ENCODE measurements at places on chromosomes 6 and 20.
A peak's percentile ranks its signal among the peaks of the same experiment; 100 is the strongest.

DNA sequence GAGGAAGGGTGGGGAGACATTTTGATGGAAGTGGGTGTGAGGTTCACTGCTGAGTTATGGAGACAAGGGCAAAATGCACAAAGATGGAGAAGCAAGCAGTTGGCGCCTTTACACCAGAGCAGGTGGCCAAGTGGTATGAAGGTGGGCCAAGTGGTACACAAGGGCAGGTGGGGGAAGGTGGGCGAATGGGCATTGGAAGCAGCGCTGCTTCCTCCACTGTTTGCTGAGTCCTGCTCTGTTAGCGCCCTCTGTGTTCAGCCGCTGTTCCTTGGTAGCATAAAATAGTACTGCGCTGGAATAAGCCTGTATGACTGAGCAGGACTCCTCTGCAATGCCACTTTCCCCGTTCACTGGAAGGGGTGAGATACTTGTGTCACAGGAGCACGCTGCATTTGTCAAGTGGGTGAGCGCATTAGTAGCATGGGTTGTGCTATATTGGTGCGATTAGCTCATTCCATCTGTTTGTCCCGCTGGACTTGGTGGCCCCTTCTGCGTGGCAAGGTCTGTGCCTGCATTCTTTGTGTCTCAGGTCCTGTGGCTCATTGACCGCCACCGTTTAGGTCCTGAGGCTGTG lies 116.4 kb downstream of the TOX2 start:
- DNase-seq = no peak

GRCh38 chr6:106860940-106861339 lies 113.6 kb downstream of the CD24 start:
- no peak for DNase-seq

DNA sequence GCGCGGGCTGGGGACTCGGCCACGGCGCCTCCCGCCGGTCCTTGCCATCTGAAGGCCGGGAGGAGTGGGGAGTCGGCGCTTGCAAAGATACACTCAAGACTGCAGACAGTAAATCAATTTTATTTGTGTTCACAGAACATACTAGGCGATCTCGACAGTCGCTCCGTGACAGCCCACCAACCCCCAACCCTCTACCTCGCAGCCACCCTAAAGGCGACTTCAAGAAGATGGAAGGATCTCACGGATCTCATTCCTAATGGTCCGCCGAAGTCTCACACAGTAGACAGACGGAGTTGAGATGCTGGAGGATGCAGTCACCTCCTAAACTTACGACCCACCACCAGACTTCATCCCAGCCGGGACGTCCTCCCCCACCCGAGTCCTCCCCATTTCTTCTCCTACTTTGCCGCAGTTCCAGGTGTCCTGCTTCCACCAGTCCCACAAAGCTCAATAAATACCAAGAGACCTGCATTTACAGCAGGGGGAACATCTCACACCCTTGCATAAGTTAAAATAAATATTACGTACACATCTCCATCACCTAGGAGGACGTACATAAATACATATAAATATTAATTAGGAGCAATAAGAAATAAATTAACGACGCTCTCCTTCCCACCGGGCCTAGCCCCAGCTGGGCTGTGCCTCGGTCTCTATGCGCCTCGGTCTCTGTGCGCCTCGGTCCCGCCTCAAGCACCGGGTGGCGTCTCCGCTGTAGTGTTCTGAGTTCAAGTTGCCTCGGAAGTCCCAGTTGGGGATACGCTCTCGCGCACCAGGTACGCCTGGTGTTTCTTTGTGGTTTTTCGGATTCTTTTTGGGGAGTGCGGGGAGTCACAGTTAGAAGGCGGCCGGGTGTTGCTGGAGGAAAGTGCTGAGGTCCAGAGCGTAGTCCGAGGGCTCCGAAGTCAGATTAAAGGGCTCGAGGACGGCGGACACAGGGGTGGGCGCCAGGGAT lies 889 bp upstream of the FLOT1 start:
- DNase-seq = no peak

DNA sequence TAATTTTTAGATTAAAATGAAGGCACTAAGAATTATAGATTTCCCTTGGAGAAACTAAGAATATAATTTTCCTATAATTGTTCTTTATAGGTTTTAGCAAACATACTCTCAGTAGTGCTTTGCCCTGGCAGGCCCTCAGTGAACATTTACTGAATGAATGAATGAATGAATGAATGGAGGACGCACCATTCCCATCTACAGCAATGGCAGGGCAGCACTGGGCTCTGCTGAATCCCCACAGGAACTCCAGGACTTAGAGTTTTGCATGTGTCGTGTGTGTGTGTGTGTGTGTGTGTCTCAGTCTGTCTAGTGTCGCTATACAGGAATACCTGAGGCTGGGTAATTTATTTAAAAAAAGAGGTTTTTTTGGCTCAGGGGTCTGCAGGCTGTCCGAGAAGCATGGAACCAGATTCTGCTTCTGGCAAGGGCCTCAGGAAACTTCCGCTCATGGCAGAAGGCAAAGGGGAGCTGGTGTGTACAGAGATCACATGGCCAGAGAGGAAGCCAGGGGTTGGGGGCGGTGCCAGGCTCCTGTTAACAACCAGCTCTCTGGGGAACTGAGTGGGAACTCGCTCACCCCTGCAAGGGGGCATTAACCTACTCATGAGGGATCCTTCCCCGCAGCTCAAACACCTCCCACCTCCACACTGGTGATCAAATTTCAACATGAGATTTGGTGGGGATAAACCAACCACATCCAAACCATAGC lies 20.1 kb downstream of the RNASET2 start:
- no peak for DNase-seq

DNA sequence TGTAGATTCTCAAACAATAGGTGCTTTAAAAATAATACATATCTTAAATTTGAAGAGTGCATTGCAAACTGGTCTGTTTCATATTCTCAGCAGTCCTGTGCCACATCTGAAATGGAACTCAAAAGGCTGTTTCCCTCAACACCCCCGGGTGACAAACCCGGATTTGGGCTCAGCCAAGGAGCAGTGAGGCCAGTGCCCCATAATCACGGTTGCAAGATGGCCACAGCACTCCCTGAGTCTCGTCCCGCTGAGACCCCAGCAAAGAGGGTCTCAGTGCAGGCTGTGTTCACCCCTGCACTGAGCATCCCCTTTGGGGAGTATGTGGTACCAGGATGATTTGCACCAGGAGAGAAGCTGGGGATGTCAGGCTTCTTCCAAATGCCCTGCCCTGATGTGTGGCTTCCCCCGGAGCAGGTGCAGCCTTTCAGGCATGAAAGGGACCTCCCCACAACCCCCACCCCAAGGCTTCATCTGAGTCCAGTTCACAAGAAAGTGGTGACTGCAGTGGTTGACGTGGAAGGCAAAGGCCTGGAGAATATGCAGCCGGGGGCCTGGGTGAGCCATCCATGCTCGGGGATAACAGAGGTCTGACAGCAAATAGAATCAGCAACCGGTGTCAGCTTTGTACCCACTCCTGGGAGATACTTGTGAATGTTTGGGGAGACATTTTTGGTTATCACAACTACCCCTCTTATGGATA lies 202.9 kb downstream of the SYNDIG1 start:
- no peak for DNase-seq

- no peak for DNase-seq
Measured at GRCh38 chr6:167835260-167835659, 8.5 kb downstream of the AFDN start.

DNA sequence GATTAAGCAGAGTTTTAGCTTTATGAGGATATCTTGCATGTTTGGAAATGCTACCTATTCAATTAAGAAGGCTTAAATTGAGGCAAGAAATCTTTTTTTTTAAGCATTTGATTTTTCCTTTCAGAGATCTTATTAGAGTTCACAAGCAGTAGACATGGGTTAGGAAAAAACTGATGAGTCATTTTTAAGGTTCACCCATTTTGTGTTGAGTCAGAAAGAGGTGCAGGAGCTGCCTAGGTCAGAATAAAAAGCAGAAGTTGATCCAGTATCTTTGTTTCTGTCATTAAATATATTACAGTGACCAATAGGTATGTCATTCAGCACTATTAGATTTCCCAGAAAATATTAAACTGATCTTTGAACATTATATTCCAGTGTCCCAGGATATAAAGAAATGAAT lies 306.8 kb downstream of the LMBRD1 start:
- no peak for DNase-seq

DNA sequence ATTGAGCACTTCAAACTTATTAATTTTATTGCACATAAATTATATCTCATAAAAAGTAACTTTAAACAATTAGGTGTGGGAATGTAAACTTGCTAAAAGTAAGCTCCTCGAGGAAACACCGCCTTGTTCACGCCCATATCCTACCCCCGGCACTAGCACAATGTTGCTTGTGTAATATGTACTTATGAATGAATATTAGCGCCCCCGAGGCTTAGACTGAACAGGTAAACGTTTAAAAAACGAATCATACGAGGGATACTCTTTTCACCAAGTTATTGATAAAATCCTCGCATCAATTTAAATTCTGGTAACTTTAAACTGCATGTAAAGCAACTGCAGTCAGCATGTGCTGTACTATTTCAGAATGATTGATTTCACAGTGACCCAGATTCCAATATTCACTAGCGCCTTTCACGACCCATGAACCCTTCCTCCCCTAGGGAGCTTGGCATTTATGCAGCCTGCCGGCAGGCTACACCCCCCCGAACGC lies 637 bp downstream of the TFB1M start:
- no peak for DNase-seq

DNA sequence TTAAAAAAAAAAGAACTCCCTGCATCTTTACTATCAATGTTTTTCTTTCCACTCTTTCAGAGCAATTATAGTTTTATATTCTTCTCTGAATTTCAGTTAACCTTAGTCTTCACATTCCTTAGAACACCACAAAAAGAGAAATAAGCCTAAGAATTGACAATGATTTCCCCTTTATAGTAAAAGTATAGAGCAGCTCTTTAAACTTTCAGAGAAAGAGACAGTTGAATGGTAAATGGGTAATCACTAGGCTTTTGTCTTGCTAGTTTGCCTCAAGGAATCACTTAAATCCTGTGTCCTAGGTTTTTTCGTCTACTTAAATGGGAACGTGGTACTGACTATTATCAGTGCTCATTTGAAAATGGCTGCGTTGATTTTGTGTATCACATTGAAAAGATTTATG lies 31.8 kb downstream of the SLX4IP start:
- no peak for DNase-seq

GRCh38 chr6:160362556-160362955 lies 14.4 kb downstream of the SLC22A3 start:
- DNase-seq = no peak

- no peak for DNase-seq
Measured at GRCh38 chr20:37407573-37408002, 61.6 kb downstream of the SRC start.

GRCh38 chr6:12289933-12290820 lies at the start of gene EDN1:
Gene EDN1, plus strand, starts transcription at chr6:12290361. Its CDS starts 269 bp downstream, at chr6:12290630.
- peak; percentile 50 for DNase-seq
